ENCODE measurements at places on chromosomes 6 and 20.

GRCh38 chr6:14423330-14423729 lies 305.8 kb downstream of the CD83 start:
- no peak for DNase-seq

GRCh38 chr6:129460221-129460620 lies 249.8 kb downstream of the ARHGAP18 start:
- no peak for DNase-seq

DNA sequence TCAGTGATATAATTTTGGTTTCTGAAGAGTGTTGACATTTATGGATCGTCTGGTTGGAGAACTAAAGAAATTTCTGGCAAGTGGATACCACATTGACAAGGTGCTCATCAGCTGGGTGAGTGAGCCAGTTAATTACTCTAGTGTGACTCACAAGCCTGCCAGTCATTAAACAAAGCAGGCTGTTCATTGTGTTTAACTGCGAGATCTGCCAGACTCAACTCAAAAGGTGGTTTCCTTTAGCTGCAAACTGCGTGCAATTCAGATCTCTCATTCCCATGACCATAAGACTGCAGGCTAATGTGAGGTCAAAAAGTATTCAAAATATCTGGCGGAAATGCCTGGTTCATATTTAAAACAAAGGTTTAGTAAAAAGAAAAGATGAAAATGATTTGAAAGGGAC lies 32.5 kb upstream of the IYD start:
- no peak for DNase-seq

DNA sequence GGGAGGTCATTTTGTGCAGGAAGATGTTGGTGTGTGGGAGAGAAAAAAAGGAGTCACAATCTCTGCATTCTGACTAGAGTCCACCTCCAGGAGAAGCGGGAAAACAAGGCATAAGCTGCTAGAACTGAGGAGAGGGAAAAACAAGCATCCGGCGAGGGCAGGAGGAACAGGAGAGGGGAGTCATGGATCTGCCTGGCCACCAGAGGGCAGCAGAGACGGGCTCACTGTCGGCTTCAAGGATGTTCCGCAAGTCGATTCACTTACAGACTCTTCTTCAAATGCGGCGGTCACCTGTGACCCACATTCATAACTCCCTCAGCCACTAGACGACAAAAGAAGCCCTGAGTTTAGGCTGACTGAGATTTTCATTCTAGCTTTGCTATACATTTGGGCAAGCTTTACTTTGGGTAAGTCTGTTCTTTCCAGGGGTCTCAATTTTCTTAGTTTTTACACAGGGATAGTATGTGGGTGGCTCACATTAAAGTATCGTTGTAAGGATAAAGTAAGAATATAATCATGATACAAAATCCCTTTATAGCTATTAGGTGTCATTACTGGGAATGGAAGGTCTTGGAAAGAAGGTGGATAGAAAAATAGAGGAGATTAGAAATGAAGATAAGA lies 6.6 kb upstream of the BTNL2 start:
- DNase-seq = peak; percentile 75

DNA sequence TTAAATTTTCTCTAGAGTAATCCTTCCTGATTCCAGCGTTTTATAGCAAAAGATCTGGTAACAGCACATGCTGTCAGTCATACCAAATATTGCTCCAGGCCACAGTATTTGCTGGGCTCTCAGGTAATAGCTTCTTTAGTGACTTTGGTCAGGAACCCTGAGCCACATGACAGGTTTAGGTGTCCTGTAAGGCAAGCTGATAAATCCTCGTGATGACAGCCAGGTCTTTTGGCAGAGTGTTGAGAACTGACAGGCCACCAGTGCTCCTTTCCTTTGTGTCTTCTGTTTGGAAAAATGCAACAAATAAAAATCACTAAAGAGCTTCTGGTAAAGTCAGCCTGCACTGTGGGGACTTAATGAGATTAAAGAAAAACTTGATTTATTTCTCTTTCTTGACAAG lies 34.6 kb downstream of the PRDM13 start:
- DNase-seq = no peak
